ENCODE measurements at places on chromosomes 7 and 10. TPM values are rescaled to one million over a fixed set of nuclear protein-coding genes. Genes with fewer than 3 reads are reported as not detected.

The C10orf90 gene
- total RNA-seq = not detected

The TUBB8 gene
- total RNA-seq = not detected

The CALCR gene
- total RNA-seq = not detected

The C10orf62 gene
- not detected for total RNA-seq

The STEAP1B gene
- 0.42 TPM for total RNA-seq

The PNLIPRP2 gene
- total RNA-seq = not detected

The HMX2 gene
- not detected for total RNA-seq

The INMT gene
- total RNA-seq = 11.0 TPM

The XRCC2 gene
- total RNA-seq = 5.5 TPM

The SH3PXD2A gene
- 56.7 TPM for total RNA-seq

The GRM3 gene
- not detected for total RNA-seq

The GPR26 gene
- total RNA-seq = not detected

The ANKRD61 gene
- 0.26 TPM for total RNA-seq

The SEMA4G gene
- total RNA-seq = 4.1 TPM

The TCAF1 gene
- total RNA-seq = 8.6 TPM

The CCL24 gene
- total RNA-seq = 2.9 TPM

The DRGX gene
- not detected for total RNA-seq

The FRAT1 gene
- total RNA-seq = 5.2 TPM

DNA sequence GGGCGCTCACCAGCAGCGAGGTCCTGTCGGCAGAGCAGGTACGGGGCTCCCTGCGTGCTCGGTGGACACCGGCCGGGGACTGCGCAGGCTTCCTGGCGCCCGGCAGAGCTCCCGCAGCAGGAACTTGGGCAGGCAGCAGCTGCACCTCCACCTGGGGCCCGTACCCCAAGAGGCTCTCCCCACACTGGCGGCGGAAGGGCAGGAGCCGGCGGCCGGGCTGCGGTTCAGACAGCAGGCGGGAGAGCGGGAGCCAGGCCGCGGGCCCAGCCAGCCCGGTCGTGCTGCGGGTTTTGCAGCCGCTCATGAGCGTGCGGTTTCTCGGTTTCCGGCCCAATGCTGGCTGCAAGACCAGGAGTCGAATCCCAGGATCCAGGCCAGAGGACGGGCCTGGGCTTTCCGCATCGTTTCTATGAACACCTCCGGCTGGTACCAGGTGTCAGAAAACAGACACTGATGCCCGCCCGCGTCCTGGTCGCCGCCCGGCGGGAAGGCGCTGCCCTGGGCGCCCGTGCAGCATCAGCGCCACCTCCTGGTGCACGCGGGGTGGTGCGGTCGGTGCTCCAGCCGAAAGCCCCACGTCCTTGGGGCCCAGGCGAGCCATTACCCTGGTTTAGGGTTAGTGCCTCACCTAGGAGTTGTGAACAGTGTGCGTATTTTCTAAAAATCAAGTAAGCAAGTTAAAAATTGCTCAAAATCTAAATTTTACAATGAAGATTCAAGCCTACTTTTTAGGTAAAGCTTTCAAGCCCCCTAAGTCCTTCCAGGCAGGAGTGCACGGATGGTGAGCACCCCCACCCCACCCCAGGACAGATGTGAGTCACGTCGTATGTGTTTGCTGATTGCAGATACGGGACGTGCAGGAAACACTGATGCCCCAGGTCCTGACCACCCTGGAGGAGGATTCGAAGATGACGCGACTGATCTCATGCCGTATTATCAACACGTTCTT lies 47.4 kb upstream of the PRKAR1B start:
- DNase-seq = no peak

- DNase-seq = no peak
Observed at GRCh38 chr7:91685544-91685943, 195.0 kb downstream of the MTERF1 start.

GRCh38 chr7:100837099-100837836 lies 9.9 kb upstream of the EPHB4 start:
- peak; percentile 51 for DNase-seq

DNA sequence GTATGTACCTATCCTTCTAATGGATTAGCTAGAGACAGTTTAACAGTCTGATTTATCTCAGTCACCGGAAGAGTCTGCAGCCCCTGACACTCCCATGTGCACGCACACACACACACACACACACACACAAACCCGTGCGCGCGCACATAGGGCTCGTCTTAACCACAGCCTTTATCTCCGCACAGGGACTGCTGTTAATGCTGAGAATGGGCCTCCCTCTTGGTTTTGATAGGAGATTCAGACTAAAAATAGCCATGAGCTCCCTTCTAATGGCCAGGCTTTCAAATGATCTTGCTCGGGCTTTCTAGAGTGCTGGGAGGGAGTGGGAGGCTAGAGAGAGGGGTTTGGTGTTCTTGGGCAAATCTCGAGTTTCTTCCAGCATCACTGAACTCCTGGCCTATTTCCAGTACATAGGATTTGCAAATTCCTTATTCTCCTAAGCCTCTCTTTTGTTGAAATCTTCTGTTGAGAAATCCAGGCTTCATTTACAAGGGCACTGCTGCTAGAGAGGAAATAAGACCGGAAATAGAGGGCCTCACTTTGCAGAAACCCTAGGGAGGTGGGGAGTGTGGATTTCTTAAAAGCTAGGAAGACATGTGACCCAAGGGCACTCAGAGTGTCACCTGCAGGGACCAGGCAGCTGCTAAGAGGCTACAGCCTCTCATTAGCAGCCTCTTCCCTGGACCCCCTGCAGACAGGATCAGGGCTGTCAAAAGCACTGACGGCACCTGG lies 2.4 kb downstream of the TMEM72 start:
- no peak for DNase-seq

- DNase-seq = no peak
Observed at GRCh38 chr10:35949811-35950211, 307.7 kb upstream of the FZD8 start.

DNA sequence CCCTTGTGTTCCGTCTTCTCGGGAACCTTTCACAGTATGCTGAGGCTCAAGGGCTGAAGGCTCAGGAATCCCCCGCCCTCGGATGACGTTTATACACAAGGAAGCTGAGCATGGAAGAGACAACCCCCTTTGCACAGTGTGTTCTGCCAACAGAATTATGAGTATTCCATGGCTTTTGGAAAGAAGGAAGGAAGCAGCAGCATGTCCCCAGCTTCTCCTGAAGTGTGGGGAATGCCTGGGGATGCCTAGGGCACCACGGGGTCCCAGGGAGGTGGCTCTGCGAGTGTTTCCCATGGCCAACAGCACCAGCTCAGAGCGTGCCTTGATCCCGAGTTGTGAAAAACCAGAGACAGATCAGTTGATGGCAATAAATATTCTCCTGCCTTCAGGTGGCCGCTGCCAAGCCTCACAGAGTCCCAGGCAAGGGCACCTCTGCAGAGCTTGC lies 88.8 kb upstream of the DDC start:
- DNase-seq = no peak

DNA sequence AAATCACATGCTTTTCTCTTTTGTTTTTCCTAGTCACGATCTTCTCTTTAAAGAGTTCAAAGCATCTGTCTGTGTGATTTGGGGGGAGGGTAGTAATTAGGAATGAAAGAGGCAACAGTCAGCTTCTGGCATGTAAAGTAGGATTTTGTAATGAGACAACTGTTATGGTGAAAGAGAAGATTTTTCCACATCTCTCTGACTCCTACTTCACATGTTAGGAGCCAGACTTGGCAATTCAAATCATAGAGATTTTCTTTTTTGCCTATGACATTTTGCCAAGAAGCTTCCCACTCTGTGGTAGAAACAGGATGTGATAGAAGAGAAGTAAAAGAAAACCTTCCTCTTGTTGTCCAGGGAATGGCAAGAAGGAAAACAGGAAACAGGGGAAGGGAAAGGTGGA lies 38.3 kb upstream of the KLHL7 start:
- DNase-seq = no peak

DNA sequence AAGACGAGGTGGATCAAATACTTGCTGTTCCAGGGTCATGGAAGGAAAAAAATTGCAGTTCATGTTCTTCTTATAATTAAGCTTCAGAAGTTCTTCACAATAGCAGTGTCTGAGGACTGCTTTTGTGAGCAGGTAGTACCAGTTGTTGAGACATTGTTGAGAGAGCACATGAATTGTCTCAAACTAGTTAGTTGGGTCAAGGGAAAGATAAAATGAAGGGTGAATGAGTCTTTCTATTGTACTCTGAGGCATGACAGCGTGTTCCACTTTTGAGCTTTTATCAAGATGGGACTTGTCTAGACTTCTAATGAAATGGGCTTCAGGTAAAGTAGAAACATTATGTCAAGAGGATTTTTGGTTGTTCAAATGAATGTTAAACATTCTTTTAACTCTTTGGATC lies 26.0 kb downstream of the KAT6B start:
- no peak for DNase-seq

GRCh38 chr10:28790146-28790545 lies 112.8 kb downstream of the BAMBI start:
- DNase-seq = no peak

- DNase-seq = no peak
Observed at GRCh38 chr10:118028619-118029018, 18.1 kb downstream of the RAB11FIP2 start.

GRCh38 chr7:83794829-83795228 lies 145.9 kb upstream of the SEMA3E start:
- no peak for DNase-seq

DNA sequence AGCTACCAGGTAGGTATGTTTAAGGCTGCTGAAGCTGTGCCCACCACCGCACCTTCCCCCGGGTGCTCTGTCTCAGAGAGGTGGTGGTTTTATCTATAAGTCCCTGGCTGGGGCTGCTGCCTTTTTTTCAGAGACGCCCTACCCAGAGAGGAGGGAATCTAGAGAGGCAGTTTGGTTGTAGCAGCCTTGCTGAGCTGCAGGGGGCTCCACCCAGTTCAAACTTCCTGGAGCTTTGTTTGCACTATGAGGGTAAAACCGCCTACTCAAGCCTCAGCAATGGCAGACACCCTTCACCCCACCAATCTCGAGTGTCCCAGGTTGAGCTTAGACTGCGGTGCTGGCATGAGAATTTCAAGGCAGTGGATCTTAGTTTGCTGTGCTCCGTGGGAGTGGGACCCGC lies 43.6 kb upstream of the CYP2C18 start:
- DNase-seq = no peak

- DNase-seq = no peak
Observed at GRCh38 chr10:67076144-67076543, 150.3 kb downstream of the LRRTM3 start.

- DNase-seq = no peak
Observed at GRCh38 chr10:43206391-43207235, 60.3 kb downstream of the RASGEF1A start.

DNA sequence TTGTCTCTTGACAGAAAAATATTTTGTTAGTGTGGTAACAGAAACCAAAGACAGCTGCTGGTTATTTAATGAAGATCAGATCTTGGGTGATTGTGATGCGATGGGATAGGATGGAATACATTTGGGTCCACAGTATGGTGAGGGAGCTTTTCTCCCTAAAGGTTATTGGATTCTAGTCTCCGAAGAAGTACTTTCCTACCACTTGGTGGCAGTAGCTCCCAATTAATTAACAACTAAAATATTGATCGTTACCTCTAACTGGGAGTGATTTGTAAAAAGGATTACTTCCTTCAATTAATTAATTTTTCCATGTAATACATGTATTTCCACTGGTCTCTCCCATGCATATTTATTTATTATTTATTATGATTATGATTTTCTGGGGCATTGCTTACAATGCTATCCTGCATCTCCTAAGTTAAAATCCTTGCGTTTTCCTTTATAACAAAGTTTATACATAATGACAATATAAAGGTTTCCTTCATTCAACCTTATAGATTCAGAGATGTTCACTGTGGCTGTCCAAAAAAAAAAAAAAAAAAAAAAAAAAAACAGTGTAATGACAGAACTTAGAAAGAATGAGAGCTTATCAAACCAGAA lies 25.6 kb downstream of the TMEM196 start:
- no peak for DNase-seq

DNA sequence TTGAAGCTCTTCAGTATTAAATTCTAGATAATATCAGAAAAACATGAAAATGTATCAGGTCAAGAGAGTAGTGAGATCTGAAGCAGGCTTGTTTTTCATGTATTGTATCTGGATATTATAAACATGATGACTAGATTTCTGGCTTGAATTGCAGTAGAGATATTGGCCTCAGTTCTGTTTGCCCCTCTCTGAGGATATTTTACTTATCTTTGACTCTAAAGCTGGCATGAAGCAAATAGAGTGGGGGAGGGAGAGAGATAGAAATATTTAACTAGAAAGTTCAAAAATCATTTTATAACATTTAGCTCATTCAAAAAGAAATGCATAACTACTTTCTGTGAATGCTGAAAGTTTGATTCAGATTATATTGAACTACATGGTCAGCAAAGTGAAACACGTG lies 929.7 kb upstream of the KCND2 start:
- DNase-seq = no peak

GRCh38 chr10:50417486-50417885 lies 166.2 kb upstream of the ASAH2 start:
- DNase-seq = no peak

GRCh38 chr7:5497295-5498103 lies 73.9 kb upstream of the TNRC18 start:
- DNase-seq = no peak

DNA sequence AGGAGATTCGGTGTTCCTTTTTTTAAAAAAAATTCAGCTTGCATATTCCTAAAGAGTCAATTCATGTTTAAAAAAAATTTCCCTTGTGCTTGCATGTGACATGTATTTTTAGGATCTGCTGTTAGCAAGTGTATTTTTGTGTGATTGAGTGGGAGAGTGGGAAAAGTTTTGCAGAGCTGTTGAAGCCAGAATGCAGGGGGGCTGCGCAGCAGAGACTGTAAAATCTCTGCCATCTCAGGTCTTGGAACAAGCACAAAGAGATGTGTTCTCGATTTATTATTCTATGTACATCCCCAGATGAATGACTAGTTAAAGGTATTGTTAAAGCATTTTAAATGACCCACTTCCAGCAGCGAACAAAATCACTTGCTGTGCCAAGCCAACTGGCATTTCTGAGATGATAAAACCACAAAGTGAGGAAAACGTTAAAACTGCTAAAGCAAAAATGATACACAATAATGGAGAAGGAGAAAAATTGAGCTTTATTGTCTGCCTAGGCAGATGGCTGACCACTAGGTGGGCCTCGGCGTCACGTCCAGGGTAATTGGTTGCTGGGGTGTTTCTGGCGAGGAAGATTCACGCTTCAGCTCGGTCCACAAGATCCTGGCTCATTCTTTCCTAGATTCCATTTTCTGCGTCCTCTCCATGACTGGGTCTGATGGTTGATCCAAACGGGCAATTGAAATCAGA lies 67.0 kb upstream of the ATRNL1 start:
- DNase-seq = no peak

GRCh38 chr10:69179089-69179742 lies 818 bp upstream of the SUPV3L1 start:
- DNase-seq = no peak

GRCh38 chr10:117458571-117458970 lies 83.3 kb upstream of the PDZD8 start:
- DNase-seq = no peak
